ENCODE measurements at places on chromosomes 1 and 21.

GRCh38 chr1:227934476-227935313 lies 13.0 kb downstream of the WNT9A start:
- no peak for DNase-seq

DNA sequence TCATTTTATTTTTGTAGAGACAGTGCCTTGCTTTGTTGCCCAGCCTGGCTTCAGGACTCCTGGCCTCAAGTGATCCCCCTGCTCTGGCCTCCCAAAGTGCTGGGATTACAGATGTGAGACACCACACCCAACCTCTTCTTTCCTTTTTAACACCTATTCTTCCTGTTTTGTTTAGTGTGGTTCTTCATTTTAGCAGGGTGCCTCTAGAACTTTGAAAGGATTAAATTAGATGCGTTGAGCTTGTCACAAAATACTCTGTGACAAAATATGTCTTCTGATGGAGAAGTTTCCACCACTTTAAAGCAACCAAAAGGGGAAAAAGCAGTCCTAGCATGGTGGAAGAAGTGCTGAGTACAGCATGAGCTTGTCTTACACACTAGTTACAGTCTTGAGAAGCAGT lies 42.0 kb downstream of the CDC14A start:
- DNase-seq, result no peak

DNA sequence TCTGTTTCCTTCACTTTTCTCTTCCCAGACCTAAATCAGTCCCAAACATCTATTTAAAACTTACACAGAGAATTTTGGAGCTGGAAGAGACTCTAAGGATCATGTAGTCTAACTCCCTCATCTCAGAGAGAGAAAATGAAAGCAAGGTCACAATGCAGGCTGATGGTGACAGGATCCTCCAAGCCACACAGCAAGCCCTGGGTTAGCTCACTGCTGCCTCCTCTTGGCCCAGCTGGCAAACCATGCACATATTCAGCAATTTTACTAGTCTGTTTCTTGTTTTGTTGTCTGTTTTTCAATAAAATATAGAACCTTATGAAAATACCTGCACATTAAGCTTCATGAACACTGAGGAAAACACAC lies 27.7 kb upstream of the LY9 start:
- DNase-seq, result no peak

GRCh38 chr1:104459886-104460285 lies 710.2 kb downstream of the AMY1C start:
- DNase-seq, result no peak

DNA sequence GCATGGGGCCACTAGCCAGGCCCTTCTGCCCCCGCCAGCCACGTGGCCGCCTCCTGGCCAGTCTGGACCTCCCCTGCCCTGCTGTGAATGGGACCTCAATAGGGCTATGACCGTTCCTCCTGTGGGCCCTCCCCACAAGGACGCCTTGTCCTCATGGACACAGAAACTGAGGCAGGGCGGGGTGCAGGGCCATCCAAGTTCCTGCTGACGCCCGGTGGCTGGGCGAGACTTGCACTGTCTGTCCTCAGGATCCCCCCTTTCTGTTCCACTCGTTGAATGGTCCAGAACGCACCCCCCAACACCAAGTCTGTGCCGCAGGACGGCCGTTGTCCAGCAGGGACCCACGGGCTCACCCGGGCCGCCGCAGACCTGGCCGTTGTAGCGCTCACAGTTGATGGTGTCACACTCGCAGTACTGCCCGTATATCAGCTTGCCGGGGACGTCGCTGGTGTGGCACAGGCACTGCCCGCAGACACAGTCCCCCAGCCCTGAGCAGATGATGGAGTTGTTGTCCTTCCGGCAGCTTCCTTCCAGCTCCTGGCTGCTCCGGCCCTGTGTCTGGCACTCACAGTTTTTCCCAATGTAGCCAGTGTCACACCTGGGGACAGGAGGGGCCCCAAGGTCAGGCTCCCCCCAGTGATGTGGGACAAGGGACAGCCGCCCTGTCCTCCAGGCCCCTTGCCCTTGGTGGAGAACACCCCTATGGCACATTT lies 16.3 kb upstream of the PTTG1IP start:
- DNase-seq, result no peak

Measured in SHP77 (cell line).